ENCODE measurements at places on chromosomes 5 and 9.

DNA sequence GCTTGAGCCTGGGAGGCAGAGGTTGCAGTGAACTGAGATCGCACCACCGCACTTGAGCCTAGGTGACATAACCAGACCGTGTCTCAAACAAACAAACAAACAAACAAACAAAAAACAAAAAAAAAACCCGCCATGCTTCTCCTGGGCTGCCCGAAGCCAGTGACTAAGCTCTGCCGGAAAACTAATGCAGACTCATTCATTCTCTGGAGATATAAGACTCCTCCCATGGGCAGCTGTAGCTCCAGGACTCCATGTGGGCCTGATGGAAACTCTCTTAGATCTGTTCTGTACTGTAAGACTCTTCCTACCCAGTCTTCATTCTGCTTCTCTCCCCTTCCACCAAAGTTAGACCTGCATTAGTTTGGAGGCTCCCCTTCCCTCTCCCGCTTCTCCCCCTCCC is 11.1 kb downstream of the GLDC start:
- DNase-seq: no peak

- no peak for DNase-seq
Observed at GRCh38 chr5:66565878-66566277, 30.3 kb upstream of the MAST4 start.

DNA sequence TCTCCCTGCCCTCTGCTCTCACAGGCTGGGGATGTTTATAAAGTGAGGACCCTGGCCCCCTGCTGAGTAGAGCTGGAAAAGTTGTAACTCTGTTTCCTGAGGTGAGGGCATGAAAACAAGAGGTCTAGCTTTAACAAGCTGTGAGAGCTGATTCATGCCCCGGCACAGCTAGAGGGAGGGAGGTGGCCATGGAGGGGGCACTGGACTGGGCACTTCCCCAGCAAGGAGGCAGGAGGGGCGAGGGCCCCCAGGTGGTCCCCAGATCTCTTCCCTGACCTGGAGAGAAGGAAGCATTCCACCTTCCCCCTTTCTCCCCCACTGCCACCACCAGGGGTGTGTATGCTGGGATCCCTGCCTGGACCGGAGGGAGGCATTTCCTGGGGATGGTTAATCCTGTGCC is at the start of gene MSMP:
Gene MSMP (minus strand): TSS at position 13 of the 400 bp plus-strand sequence. CDS start 147 bp downstream, outside the sequence.
- DNase-seq: no peak

GRCh38 chr9:26870292-26870691 is 22.3 kb downstream of the CAAP1 start:
- no peak for DNase-seq

GRCh38 chr9:96305171-96305570 is 3.2 kb upstream of the HSD17B3 start:
- DNase-seq: no peak

- no peak for DNase-seq
Observed at GRCh38 chr5:159682623-159683022, 233.7 kb upstream of the ADRA1B start.

DNA sequence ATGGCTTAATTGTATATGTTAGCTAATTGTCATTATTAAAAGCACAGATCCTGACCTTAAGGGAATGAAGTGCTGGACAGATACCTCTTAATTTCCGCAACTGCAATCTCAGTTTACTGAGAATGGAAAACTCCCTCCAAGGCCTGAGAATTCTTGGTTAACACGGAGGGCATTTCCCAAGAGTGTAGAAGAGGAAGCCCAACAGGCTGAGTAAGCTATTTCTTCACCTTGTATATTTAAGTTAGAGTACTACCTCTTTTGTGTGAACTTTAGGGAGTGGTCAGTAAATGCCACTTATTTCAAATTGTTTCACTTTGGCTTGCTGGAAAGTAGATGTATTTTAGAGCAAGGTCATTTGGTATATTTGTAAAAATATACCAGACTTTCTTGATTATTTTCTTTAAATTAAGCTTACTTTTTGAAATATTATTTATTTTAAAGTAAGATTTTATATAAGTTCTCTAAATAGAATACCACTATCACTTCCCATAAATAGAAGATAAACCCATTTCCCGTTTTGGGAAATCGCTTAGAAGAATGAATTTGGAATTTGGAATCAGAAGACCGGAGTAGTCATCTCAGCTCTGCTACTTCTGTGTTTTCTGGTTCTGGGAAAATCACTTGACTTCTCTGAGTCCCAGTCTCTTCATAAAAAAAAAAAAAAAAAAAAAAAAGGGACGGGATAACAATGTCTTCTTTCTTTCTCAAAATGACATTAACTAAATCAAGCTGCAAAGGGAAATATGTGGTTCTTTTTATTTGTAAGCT is 26.0 kb upstream of the C9orf72 start:
- DNase-seq: no peak

DNA sequence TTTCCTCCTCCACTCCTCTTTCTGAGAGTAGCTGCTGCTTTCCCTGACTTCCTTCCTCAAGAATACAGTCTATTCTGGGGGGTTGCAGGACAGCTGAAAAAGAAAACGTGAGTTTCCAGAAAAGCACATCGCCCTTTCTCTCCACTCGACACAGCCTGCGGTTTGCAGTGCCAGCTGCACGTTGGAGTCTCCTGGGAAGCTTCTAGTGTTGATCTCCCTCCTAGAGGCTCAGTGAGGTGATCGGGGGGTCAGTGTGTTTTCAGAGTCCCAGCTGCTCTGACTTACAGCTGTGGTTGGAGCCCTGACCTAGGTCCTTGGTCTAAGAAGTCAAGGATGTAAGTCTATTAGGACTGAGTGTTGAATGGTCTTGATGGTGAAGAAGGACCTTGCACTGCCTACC is 25.0 kb upstream of the SUSD3 start:
- no peak for DNase-seq

DNA sequence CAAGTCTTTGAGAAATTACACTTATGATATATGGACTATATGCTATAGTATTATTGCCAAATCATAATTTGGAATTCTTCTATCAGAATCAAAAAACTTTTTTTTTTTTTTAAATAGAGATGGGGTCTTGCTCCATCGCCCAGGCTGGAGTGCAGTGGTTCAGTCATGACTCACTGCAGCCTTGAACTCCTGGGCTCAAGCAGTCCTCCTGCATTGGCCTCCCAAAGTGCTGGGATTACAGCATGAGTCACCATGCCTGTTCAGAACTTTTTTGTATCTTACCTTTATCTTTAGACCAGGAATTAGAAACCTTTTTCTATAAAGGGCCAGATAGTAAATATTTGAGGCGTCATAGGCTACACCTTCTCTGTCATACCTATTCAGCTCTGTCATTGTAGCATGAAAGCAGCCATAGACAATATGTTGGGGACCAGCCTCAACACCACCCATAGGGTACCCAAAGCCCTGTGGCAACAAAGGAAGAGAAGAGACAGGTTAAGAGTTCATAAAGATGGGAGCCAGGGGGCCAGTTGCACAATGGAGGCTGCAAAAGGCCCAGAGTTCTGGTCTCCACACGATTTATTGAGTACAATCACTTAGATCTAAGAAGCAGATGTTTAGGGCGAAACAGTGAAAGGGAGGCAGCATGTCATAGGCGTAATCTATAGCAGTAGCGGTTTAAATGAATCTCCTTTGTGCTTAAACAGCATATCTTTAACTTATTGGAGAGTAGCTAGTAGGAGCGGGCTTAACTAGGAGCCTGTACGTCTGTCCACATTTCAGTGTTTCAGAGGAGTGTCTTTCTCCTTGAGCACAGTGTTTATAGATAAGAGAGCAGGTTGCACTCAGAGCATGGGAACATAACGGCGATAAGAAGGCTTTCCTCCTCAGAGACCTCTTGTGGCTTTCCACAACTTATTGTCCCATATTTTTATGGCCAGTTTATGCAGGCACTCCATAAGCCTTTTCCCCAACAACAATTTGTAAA is 12.5 kb downstream of the ECM2 start:
- DNase-seq: no peak

DNA sequence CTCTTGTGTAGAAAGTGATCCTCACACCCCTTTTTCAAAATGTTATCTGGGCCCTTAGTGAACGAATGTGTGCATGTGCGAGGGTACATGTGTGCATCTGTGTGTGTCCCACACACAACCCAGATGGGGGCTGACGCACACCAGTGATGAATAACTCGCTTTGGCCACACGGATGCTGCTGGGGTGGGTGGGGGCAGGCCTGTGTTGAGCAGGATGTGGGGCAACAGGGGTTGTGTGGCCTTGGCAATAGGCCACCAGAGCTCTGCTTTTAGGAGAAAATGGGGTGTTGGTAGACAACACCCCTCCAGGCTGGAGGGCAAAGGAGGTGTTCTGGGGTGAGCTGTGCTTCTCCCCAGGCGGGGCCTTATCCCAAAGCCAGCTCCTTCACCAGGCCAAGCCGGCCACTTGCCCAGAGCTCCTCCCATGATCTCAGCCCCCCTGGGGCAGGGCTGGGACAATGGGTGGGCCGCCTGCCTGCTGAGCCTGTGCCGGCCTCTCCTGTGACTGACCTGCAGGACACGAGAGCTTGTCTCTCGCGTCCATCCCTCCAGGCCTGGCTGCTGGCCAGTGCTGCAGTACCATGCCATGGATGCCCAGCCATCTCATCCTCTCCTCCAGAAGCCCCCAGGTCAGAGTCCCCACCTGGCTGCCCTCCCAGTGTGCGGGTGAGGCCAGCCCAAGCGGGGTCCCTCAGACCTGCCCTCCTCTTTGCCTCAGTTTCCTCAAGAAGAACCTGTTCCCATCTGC is 1.7 kb downstream of the DBN1 start:
- DNase-seq: no peak

GRCh38 chr9:4108754-4109465 is 191.0 kb downstream of the GLIS3 start:
- DNase-seq: no peak

GRCh38 chr5:127865273-127865672 is 162.1 kb downstream of the CCDC192 start:
- DNase-seq: no peak

GRCh38 chr9:84323858-84324257 is 16.7 kb downstream of the SLC28A3 start:
- no peak for DNase-seq

GRCh38 chr9:21686738-21687137 is 115.7 kb upstream of the MTAP start:
- no peak for DNase-seq

- DNase-seq: no peak
Observed at GRCh38 chr9:106936680-106937079, 73.7 kb downstream of the ZNF462 start.

- DNase-seq: no peak
Observed at GRCh38 chr5:102663749-102664530, 91.2 kb upstream of the PAM start.

DNA sequence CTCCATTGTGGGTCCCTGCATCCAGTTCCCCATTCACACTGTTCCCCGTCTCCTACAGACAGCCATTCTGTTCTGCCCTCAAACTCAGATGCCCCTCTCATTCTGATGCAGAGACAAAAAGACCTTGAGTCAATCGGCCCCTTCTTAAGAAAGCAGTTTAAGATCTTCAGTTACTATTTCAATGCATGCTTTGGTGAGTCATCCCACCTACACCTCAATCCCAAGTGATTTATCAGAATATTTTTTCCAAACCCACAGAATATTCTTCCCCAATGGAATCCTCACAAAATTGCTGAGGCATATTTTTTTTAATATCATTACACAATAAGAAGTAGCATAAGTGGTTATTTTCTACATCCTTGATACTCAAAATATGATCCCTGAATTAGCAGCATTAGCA is 92.4 kb upstream of the SLC1A1 start:
- DNase-seq: no peak

GRCh38 chr5:53445569-53445968 is 34.9 kb upstream of the FST start:
- no peak for DNase-seq

GRCh38 chr5:135391116-135391868 is 7.7 kb downstream of the MACROH2A1 start:
- no peak for DNase-seq

DNA sequence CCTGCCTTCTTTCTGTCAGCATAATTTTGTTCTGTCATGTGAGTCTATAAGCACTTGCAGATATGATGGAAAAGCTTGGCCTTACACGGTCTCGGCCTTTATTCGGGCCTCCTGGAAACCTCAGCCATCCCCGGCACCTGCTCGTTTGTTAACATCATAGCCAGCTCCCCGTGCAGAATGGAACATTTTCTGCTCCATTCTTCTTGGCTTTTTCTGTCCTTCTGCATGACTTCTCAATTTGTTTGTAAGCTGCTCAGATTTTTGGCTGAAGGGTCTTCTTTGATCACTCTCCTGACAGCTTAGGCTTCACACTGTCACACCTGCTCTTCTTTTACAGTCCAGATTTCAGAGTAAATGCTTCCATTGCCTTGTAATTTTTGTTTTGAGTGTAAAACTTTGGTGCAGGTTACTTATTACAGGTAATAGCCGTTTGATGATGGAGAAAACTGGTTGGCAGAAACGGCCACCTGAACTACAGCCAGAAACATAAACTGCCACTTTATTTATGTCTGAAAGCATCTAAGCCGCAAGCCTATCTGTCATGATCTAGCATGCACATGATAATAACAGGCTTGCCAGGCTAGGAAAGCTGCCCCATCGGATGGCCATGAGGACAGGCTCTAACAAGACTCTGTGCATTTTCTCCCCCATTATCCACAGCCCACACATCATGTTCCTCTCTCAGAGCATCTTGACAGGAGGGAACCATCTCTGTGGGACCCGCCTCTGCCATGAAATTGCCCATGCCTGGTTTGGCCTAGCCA is 197.0 kb downstream of the AOPEP start:
- no peak for DNase-seq

DNA sequence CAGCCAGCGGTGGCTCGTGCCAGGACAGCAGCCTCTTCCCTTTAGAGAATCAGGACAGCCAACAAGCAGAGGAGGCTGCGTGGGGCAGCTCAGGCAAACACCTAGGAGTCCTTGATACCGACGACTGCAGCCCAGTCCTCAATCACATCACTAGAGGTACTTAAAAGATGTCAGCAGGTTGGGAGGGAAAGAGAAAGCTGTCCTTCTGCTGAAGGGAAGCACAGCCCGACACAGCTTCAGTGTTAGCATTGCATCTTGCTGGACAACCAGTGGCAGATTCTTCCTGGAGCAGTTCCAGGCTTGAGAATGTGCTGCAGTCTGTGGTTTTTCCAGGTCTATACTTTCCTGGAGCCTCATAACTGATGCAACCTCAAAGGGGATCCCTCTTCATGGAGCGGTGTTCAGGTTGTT is 230.5 kb downstream of the SYK start:
- DNase-seq: no peak

DNA sequence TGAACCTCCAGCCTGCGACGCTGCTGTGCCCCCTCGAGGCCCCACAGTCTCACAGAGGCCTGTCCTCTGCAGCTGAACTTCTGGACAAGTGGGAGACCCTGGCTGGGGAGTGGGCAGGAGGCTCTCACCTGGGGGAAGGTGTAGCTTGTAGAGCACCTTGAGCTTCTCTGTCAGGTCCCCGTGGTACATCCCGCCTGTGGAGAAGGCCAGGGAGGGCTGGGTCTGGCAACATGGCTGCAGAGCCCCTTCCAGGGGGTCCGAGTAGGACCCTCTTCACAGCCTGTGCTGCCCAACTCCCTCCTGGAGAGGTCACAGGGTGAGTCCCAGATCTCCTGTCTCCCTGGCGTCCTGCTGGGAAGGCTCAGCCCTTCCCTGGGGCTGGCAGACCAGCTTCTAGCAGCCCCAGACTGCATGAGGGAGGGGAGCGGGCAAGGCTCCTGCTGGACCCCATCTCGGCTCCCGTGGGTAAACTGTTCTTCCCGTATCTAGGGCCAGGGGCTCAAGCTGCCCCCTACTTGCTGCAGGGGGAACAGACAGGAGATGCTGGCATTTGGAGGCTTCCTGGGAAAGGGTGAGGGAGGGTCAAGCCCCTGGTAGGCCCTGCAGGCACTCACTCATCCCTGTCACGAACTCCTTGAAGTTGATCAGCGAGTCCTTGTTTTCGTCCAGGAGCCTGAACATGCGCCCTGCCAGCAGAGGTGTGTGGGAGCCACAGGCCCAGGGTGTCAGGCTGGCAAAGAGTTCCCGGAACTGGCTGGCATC is 11.2 kb upstream of the MRNIP start:
- no peak for DNase-seq

Data from NCI-H1930 (cell line).